Endothelial cell of umbilical vein (primary cell): ENCODE measurements at places on chromosomes 1 and 21. TPM values are rescaled to one million over a fixed set of nuclear protein-coding genes. Genes with fewer than 3 reads are reported as not detected.

DNA sequence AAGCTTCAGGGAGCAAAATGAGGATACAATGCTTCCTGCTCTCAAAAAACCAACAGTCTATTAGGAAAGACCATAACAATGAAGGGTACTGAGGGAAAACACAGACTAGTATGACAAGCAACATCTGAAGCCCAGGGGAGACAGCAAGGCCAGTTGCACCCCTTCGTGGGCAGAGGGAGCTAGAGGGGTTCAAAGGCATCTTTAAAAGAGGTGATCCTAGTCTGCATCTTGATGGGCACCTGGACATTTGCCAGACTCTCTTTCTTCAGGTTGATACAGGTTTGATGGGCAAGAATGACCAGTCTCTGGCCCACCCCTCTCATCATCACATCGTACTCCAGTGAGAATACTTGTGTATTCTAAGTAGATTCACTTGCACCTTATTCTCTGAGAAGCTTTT lies 177.7 kb downstream of the VAV3 start:
- no peaks in the 10 kb centered on the region for H3K36me3 ChIP-seq
- no peak overlapping the region for H3K27ac ChIP-seq
- peaks cover 3% of the 10 kb centered on the region for H3K27me3 ChIP-seq

- no peak overlapping the region for H3K4me3 ChIP-seq
- H3K4me1 ChIP-seq, result no peaks in the 10 kb centered on the region
- H3K36me3 ChIP-seq, result no peaks in the 10 kb centered on the region
- no peak overlapping the region for H3K27ac ChIP-seq
- no peaks in the 10 kb centered on the region for H3K27me3 ChIP-seq
Observed at GRCh38 chr21:21688889-21689288, 690.7 kb downstream of the NCAM2 start.

DNA sequence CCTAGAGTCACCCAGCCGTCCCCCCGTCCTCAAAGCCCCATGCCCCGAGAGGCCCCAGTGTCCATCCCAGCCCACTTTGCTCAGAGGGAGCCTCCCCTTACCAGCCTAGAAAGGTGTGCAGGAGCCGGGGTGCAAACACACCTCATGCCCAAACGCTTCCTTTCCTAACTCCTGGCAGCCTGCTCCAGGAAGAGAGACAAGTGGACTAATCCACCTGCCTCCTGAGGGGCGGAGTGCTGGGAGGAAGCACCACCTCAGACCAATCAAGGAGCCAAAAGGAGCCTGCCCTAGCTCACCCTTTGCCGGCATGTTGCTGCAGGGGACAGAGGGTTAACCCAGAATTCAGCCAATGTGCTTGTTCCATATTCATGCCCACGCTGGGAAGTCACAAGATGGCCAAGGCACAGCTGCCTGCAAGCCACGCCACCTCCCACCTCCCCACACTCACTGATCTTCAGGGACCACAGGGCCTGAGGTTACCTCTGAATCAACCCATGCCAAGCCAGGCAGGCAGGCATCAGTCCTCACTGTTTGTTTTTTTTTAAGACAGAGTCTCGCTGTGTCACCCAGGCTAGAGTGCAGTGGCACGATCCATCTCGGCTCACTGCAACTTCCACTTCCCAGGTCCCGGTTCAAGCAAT lies 27.8 kb downstream of the PLEKHA6 start:
- H3K36me3 ChIP-seq, result no peaks in the 10 kb centered on the region
- peaks cover 10% of the 10 kb centered on the region for H3K4me1 ChIP-seq
- no peaks in the 10 kb centered on the region for H3K27me3 ChIP-seq

DNA sequence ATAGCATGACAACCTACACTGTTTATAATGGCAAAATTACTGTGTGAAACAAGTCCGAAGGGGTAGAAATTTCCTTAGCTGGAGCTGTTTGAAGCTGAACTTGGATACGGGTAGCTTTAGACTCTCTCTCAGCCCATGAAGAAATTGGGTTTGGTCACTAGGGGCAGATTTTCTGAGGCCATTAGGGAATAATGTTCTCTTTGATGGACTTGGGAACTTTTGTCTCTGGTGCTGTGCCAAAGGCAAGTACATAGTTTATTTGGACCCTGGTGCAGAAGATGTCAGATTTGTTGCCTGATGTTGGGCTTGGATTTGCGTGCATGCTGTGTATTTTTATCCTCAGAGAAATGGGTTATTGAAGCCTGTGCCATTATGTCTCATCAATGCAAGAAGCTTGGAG lies 109.6 kb downstream of the VPS13D start:
- no peak overlapping the region for H3K4me3 ChIP-seq
- no peak for DNase-seq
- no peaks in the 10 kb centered on the region for H3K4me1 ChIP-seq
- H3K27ac ChIP-seq, result no peak overlapping the region
- H3K27me3 ChIP-seq, result no peaks in the 10 kb centered on the region
- H3K36me3 ChIP-seq, result peaks cover 7% of the 10 kb centered on the region

GRCh38 chr1:156807627-156808026 lies 9.0 kb downstream of the SH2D2A start:
- no peaks in the 10 kb centered on the region for H3K27me3 ChIP-seq
- no peaks in the 10 kb centered on the region for H3K36me3 ChIP-seq
- no peak overlapping the region for H3K4me3 ChIP-seq
- H3K27ac ChIP-seq, result no peak overlapping the region

GRCh38 chr1:10945991-10946509 lies 66.4 kb upstream of the TARDBP start:
- no peak for DNase-seq
- H3K4me1 ChIP-seq, result no peaks in the 10 kb centered on the region
- peaks cover 8% of the 10 kb centered on the region for H3K27me3 ChIP-seq
- no peak overlapping the region for H3K27ac ChIP-seq

DNA sequence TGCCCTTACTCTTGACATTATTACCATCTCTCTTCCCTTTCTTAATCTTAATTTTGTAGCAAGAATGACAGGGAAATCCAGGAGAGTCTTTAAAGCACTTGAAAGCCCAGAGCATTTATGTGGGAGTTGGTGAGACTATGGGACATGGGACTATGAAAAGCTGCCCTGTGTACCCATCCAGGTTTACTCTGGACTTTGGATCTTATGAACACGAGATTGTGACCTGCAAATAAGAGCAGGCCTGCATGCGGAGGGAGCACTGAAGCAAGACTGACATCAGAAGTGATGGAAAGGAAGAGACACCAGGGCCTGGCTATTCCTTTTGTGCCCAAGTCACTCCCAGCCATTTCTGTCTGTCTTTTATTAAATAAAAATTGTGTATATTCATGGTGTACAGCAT lies 209.6 kb downstream of the NUF2 start:
- no peak overlapping the region for H3K4me3 ChIP-seq
- H3K4me1 ChIP-seq, result no peaks in the 10 kb centered on the region
- H3K36me3 ChIP-seq, result no peaks in the 10 kb centered on the region
- H3K27me3 ChIP-seq, result no peaks in the 10 kb centered on the region

- H3K27me3 ChIP-seq, result no peaks in the 10 kb centered on the region
- H3K4me1 ChIP-seq, result no peaks in the 10 kb centered on the region
- DNase-seq, result no peak
- no peak overlapping the region for H3K4me3 ChIP-seq
Observed at GRCh38 chr1:117070124-117070523, 10.0 kb downstream of the TTF2 start.

DNA sequence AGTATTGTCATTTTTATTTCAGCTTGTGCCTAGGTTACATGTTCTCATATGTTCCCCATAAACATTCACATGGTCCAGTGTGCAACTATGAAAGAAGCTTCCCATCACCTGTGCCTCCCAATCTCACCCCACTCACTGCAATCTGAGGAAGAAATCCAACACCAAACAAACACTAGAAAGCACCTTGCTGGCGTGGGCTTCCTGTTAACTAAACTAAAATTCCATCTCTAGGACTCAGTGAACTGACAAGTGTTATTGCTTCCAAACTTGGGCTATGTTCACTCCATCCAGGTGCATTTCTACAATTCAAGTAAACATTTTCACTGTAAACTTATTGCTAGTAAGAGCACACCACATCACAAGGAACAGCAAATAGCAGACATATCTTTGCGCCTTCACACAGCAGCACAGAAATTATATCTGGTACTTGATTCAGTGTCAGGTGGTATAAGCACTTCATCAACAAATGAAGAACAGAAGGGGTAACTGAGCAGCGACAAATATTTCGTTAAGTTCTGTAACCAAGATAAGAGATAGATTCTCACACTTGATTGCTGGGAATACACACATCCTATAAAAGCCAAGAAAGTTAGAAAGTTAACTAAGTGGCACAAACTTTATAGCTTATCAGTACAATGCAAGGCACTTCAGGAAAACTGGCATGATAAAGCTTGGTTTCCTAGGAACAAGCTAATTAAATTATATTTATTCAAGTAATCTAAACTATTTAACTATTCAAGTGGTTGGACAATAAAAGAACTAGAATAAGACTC lies 8.9 kb upstream of the KCNJ15 start:
- DNase-seq, result no peak
- no peaks in the 10 kb centered on the region for H3K36me3 ChIP-seq
- peaks cover 9% of the 10 kb centered on the region for H3K4me1 ChIP-seq
- H3K27ac ChIP-seq, result no peak overlapping the region

- no peak overlapping the region for H3K4me3 ChIP-seq
- no peaks in the 10 kb centered on the region for H3K36me3 ChIP-seq
- DNase-seq, result no peak
- no peaks in the 10 kb centered on the region for H3K4me1 ChIP-seq
- H3K27ac ChIP-seq, result no peak overlapping the region
Observed at GRCh38 chr1:45032837-45033236, 20.8 kb downstream of the UROD start.

DNA sequence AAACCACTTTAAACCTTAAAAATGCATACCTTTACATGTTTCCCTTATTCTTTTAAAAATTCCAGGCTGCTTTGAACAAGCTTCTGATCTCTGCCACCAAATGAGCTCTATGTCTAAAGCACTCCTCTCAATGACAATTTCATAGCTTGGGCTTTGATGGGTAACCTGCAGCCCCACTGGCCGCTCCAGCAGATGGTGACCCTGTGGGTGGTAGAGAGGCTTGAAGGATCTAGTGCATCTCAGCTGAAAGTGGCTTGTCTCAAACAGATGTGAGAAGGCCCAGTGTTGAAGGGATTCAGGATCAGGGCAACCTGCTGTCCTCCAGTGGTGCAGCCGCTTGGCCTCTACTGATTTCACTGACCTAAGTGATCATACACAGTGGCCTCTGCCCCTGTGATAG lies 84.7 kb upstream of the IRF2BP2 start:
- no peak overlapping the region for H3K4me3 ChIP-seq
- H3K27ac ChIP-seq, result no peak overlapping the region
- H3K27me3 ChIP-seq, result no peaks in the 10 kb centered on the region
- H3K4me1 ChIP-seq, result no peaks in the 10 kb centered on the region
- no peak for DNase-seq
- no peaks in the 10 kb centered on the region for H3K36me3 ChIP-seq

DNA sequence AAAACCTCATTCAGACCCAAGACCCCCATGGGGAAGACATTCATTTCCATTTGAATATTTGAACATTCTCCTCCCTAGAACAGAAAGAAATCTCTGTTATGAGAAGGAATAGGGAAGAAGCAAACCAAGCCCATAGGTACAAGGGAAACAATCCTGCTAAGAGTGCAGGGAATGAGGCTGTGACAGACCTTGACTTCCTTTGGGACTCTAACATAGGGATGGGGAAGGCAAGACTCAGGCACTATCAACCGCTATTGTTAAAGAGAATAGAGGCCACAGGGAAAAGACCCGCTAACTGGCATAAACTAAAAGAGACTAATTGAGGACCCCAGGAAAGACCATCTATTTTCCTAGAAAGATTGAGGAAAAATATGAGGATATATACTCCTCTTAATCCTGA lies 117.8 kb upstream of the BRINP3 start:
- no peak overlapping the region for H3K4me3 ChIP-seq
- no peak overlapping the region for H3K27ac ChIP-seq
- H3K36me3 ChIP-seq, result no peaks in the 10 kb centered on the region
- DNase-seq, result no peak
- no peaks in the 10 kb centered on the region for H3K4me1 ChIP-seq

- no peaks in the 10 kb centered on the region for H3K4me1 ChIP-seq
- no peak overlapping the region for H3K27ac ChIP-seq
- DNase-seq, result no peak
- no peaks in the 10 kb centered on the region for H3K27me3 ChIP-seq
- H3K4me3 ChIP-seq, result no peak overlapping the region
Observed at GRCh38 chr1:178142806-178143205, 48.9 kb downstream of the RASAL2 start.

- no peaks in the 10 kb centered on the region for H3K27me3 ChIP-seq
- DNase-seq, result no peak
- H3K4me3 ChIP-seq, result no peak overlapping the region
- no peak overlapping the region for H3K27ac ChIP-seq
Observed at GRCh38 chr21:33898586-33898985, 17.0 kb downstream of the ATP5PO start.

GRCh38 chr1:168509875-168510791 lies 33.7 kb downstream of the XCL2 start:
- no peak overlapping the region for H3K4me3 ChIP-seq
- H3K27me3 ChIP-seq, result peaks cover 3% of the 10 kb centered on the region
- H3K4me1 ChIP-seq, result no peaks in the 10 kb centered on the region
- H3K36me3 ChIP-seq, result no peaks in the 10 kb centered on the region
- no peak overlapping the region for H3K27ac ChIP-seq

DNA sequence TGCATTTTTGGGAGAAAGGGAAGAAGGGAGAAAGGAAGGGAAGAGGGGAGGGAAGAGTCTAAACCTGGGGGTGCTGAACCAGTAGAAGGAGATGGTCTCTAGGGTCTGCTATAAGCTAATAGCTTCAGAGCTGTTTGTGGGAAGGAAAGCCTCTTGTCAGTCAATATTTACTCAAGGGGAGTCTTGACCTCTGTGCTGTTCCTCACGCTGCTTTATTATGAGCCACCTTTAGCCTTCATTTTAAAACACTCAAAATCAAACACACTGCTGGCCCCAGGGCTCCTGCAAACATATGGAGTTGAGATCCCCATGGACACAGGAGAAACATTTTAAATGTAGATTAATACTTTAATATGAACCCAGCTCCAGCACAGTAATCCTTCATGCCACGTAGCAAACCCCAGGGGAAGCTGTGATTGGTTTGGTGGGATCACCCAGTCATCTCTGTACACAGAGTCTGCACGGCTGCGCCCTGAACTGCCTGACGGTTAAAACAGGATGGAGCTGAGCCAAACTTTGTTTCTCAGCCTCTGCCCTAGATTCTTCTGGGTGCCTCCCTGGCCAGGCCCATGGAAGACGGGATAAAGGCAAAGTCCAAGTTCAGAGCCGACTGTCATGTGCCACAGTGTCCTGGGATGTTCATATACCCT lies 40.2 kb upstream of the VWA5B1 start:
- no peaks in the 10 kb centered on the region for H3K4me1 ChIP-seq
- no peak overlapping the region for H3K27ac ChIP-seq
- peaks cover 6% of the 10 kb centered on the region for H3K27me3 ChIP-seq

GRCh38 chr1:155882235-155882634 lies 22.9 kb downstream of the SYT11 start:
- H3K27ac ChIP-seq, result no peak overlapping the region
- DNase-seq, result no peak
- H3K27me3 ChIP-seq, result no peaks in the 10 kb centered on the region
- no peaks in the 10 kb centered on the region for H3K36me3 ChIP-seq
- no peak overlapping the region for H3K4me3 ChIP-seq

GRCh38 chr21:43207868-43208267 lies 39.1 kb downstream of the CRYAA start:
- no peak for DNase-seq
- no peaks in the 10 kb centered on the region for H3K36me3 ChIP-seq

Gene KCNC4
- total RNA-seq, result 12.3 and 22.5 TPM in 2 replicates

Gene SYNJ1
- total RNA-seq, result 17.0 and 18.3 TPM in 2 replicates

Gene KCNA2
- total RNA-seq, result not detected in 2 replicates

Gene PKNOX1
- total RNA-seq, result 16.6 and 19.3 TPM in 2 replicates

Gene S100A9
- not detected in 2 replicates for total RNA-seq

Gene FCRL4
- total RNA-seq, result not detected in 2 replicates
